Inflammatory macrophage treated with lipopolysaccharide for 4 hours (primary cell): ENCODE measurements at places on chromosomes 16 and 17.

DNA sequence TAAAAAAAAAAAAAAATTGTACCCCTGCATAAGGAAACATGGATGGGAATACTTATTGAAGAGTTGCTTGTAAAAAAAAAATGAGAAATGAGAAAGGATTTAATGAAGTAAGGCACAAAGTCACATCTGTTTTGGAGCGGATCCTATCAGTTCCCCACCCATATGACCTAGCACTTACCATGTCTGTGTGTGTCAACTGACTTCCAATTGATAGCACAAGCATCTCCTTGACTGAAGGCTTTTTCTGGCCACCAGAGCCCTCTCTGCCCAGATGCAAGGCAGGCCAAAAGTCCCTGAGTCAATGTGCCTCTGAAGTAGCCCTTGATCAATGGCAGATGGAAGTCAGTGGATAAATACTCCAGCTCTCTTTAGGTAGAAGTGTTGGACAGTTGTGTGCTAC, 13.4 kb upstream of the NLK start:
- DNase-seq, result no peak

DNA sequence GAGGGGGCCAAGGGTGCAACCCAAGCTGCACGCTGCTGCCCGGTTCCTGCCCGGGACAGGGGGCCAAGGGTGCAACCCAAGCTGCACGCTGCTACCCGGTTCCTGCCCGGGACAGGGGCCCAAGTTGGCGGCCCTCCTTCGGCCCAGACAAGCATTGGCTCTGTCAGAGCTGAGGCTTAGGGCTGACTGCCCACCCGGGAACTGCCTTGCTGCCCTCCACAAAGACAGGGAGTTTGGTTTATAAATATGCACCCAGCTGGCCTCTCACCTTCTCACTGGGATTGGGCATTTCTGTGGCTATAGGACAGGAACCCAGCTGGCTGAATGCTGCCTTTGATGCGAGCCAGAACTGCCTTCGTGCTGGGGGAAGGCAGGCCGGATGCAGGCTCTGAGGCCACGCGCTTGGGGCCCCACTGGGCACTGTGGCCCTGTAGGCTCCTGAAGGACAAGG, 105.7 kb downstream of the IRX5 start:
- no peak for DNase-seq

- no peak for DNase-seq
These were observed 22.2 kb upstream of the C17orf113 start for GRCh38 chr17:42072323-42073187.

- peak; percentile 63 for DNase-seq
These were observed 581.7 kb downstream of the MAF start for GRCh38 chr16:79018650-79019429.

GRCh38 chr16:1199347-1200013, 25.6 kb downstream of the TPSG1 start:
- DNase-seq, result no peak

- peak; percentile 100 for DNase-seq
These were observed at the start of gene BRCA1 for GRCh38 chr17:43125133-43125966. Gene BRCA1, minus strand, starts transcription at chr17:43125364. Its CDS starts 1,268 bp downstream, at chr17:43124096.

- DNase-seq, result no peak
These were observed 77.0 kb upstream of the AXIN2 start for GRCh38 chr17:65638221-65638975.

DNA sequence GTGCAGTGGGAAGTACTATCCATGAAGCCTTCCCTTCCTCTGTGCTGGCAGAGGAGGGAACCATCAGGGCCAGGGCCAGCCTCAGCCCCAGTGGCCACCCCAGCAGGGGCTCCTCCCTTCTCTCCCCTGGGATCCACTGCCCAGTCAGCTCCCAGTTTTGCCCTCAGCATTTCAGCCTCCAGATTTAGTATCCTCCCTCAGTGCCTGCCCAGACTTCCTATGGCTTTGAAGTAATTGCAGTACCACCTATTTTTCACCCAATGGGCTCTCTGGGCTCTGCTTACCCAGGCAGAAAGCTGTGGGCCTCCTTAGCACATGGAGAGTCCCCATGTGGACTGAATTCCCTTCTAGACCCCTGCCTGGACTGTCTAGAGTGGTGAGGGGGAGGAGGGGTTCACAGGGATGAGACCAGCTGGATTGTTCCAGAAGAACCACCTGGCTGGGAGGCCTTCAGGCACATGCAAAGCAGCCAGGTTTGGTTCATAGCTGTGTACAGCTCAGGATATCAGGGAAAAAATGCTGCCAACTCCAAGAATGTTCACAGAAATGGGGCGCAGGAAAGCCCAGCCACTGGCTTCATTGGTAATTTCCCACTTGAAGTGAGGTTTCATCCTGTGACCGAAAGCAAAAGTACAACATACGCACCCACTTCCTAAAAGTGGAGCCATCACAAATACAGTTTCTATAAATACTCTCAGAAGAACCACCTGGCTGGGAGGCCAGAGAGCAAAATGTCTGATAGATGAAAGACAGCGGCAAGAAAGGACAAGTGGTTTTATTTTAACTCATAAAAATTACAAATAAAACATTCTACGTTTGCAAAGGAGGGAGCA, 15.2 kb upstream of the HERPUD1 start:
- DNase-seq, result peak; percentile 79

DNA sequence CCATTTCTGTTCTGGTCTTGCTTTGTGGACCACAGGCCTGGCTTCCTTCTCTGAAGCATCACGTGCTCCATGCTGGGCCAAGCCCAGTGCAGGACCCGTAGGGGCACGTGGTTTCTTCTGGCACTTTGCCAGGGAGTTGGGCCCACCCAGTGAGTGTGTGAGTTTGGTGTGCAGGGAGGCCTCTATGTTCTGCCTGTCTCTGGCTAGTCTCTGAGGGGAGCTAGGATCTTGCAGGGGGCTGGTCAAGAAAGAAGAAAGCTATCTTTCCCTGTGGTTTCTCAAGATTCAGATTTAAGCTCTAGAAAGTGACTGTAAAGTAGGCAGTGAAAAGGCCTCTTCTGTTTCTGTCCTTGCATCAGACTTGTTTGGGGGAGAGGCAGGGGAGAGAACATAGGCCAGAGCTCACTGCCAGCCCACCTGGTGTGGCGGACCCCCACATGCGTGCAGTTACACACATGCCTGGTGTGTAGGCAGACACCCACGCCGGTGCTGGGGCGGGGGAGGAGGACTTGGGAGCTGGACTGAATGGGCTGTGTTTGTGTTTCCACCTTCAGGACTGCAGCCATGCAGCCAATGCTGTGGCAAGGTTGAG, 11.8 kb downstream of the LASP1 start:
- DNase-seq, result peak; percentile 45

- DNase-seq, result no peak
These were observed 10.7 kb downstream of the GFOD2 start for GRCh38 chr16:67708368-67708771.

DNA sequence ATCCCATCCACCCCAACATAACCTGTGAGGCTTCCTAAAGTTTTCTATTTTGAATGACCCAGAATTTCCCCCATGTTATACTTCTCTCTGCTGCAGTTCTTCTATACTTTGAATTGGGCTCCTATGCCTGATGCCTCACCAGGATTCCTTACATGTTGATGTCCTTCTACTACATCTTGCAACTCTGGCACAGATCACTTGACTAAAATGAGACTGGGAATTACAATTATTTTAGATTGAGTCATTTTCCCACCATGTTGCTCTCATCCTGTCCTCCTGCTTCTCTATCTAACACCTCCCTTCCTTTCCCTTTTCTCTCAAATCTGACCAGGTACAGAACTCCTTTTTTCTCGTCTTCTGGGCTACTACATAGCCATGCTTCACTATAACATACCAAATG, 314.0 kb upstream of the KCNJ16 start:
- no peak for DNase-seq

DNA sequence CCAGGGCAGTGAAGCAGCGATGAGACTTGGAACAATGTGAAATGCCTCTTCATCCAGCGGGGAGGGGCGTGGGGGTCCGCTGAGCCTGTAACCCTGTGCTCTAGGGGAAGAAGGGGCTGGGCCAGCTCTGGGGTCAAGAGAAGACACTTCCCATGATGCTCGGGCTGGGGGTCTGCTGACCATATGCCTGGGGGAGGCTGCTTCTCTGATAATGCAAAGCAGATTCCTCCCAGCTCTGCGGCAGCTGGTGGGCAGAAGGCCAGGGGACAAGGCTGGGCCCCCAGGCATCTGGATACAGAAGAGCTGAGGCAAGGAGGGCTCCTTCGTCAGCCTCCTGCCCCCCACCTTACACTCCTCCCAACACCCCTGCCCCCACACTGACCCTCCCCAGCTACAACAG, 24.7 kb downstream of the NGFR start:
- DNase-seq, result no peak

- no peak for DNase-seq
These were observed 9.6 kb upstream of the WNT9B start for GRCh38 chr17:46841561-46842379.

GRCh38 chr16:77288222-77288621, 89.0 kb downstream of the SYCE1L start:
- DNase-seq, result no peak

DNA sequence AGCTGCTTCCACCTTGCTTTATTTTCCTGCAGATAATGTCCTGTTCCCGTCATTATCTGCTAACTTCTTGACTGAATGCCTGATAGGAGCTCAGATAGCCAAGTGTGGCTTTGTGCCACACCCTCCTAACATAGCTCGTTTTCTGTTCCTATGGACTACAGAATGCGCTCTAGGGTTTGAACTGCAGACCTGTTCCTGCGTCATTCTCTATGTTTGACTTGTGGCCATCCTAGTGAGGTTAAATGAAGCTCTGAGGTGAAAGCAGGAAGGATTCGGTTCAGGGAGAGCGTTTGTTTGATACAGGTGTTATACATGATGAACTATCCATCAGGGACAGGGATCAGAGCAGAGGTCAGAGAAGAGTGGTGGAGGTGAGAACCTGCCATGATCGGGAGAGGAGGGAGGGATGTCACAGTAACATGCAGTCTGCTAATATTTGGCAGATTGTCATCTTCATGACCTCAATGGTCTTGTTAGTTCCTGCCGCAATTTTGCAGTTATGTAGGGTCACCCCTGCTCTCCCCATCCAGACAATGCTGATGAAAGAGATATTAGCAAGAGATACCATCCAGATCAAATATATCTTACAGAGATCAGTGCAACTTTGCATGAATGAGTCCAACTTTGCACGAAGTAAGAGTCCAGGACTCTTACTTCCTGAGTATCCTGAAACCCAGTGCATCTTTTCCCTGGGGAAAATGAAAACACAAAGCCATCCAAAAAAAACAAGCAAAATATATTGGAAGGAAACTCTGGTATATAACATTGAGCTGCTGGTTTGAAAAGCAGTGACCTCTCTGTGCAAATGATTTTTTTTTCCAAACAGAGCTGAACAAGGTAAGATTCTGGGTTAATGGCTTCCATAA, 32.8 kb downstream of the MPHOSPH6 start:
- DNase-seq, result no peak

DNA sequence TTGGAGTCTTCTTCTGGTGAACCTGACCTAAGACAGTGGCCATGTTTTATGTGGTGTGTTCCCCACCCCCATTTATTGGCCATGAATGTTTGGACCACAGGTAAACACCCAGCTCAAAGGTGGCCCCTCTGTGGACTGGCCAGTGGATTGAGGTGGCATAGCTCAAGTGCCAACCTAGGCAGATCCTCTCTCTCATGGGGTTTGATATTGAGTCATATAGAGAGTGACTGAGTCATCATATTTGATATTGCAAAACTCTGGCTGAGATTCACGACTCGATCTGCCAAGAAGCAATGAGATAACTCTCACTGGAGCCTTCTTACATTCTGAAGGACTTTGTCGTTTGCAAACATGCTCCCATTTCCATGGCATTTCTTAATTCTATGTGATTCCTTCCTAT, 10.5 kb upstream of the TEKT3 start:
- DNase-seq, result peak; percentile 37

DNA sequence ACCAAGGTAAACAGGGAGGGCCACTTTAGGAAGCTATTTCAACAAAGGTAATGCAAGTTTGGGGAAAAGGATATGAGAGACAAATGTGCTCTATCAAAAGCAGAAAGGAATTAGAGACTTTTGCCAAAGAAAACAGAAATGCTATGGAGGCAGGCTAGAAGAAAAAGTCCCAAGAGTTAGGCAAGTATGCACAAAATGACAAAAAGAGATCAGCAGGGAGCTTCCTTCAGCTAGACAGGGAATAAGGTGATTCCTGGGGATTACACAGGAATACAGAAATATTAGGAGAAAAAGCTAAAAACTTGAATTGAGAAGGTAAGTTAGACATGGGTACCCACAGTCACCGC, 2.4 kb downstream of the FXR2 start:
- DNase-seq, result no peak

GRCh38 chr17:6255322-6255721, 179.6 kb downstream of the AIPL1 start:
- no peak for DNase-seq

DNA sequence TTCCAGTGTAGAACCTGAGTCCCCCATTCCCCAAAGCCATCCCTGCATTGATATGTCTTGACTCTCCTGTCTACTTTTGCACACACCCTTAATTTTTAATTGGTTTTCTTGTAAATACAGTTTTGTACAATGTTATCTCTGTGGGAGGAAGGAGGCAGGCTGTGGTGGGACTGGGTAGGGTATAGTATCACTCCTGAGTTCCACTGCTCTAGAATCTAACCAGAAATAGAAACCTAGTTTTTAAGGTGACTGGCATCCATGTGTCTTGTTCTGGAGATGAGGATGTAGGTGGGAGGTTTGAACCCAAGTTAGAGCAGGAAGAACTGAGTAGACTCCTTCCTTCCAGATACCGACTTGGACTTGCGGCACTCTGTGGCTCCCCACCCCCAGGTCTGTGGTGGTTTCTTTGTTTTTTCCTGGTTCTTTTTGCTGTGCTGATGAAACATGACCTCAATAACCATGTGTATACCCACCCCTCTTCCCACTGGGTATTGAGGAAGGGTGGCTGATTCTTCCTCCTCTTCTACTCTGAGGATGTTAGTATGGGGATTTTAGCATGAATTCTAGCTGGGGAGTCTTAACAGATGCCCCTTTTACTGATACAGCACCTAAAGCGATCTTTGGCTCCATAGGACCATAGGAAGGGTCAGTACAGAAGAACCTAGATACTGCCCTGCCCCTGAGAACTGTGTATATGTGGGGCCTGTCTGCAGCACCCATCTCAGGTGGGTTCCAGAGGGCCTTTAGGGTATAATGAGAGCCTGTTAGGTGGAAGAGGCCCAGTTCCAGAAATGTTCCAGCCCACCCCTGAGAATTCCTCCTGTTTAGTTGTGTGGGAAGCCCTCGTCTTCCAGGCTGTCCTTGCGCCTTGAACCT, 48.7 kb downstream of the SF3B3 start:
- no peak for DNase-seq

- DNase-seq, result no peak
These were observed 23.4 kb upstream of the MGAT5B start for GRCh38 chr17:76844846-76845245.

- DNase-seq, result no peak
These were observed 17.2 kb downstream of the TXNDC11 start for GRCh38 chr16:11725457-11725856.

- no peak for DNase-seq
These were observed 3.2 kb downstream of the OR2C1 start for GRCh38 chr16:3358871-3359270.
